ENCODE measurements at places on chromosomes 5 and 9.

DNA sequence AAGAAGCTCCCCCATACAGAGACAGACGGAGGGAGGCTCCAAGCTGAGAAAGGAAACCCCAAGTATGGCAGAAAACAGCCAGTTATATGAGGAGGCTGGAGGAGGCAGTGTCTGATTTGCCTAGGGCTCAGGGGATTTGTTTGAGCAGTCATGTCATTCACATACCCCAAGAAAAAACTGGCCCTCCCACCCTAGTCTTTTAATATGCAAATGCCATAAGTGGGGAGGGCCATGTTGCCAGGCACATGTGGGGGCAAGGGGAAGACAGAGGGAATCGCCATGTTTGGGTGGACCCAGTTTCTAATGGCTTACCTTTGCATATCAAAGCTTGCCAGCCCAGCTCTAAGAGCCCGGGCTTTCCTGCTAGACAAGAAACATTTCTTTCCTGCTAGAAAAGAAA lies 1163.8 kb downstream of the TAF11L14 start:
- DNase-seq, result no peak

DNA sequence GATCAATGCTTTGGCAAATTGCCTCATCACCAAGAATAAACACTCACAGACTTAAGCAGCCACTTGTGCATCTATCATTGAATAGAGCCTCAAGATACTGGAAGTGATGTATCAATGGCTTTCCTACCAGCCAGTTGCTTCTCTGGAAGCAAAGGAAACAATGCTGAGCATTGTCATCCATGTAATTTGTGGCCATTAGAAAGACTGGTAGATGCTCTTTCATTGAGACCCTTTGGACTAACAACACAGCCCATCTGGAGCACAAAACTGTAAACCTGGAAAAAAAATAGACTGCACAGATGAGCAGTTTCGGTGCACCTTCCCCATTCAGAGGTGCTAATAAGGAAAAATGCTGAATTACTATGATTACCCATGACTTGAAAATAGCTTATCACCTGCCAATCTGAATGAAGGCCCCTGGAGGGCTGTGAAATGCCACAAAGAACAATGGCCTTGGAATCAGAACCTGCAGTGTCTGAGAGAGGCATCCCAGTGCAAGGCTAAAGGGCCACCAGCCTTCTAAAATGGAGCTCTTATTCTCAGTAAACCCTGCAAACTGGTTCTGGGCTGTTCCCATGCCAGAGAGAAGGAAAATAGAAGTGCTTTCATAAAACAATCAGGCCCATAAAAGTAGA lies 127.5 kb downstream of the RFK start:
- DNase-seq, result no peak

- DNase-seq, result no peak
Measured at GRCh38 chr5:173454736-173455598, 126.8 kb upstream of the STC2 start.

- DNase-seq, result no peak
Measured at GRCh38 chr5:178058321-178059012, 54.9 kb upstream of the N4BP3 start.

DNA sequence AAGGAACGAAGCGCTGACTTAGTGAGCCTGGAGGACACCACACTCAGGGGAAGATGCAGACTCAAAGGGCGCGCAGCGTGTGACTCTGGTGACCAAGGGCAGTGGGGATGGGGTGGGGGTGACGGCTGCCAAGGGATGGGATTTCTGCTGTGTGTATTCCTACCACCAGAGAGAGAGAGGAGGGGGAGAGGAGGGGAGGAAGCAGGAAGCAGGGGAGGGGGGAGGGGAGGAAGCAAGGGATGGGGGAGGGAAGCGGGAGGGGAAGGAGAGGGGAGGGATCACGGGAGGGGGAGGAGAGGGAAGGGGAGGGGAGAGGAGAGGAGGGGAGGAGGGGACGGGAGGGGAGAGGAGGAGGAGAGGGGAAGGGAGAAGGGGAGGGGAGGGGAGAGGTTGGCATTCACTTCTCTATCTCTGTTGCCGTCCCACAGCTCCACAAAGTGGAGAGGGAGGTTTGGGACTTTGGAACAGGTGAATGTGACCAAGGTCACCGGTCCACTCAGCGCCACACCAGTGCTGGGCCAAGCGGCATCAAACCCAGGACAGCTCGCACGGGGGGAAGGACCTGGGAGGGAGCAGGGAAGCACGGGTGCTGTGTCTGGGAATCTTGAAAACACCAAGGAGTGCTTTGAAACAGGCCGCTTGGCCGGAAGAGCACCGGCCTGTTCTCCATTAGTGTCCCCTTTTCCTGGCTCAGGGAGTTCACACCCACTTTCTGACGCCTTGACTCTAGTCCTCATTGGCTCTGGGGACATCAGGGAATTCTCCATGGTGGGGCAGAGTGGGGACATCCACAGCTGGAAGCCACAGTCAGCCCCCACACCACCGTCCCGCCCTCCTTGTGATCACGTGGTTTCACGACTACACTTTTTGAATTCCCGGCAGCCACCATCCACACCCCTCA lies 77.4 kb downstream of the VAV2 start:
- DNase-seq, result no peak

DNA sequence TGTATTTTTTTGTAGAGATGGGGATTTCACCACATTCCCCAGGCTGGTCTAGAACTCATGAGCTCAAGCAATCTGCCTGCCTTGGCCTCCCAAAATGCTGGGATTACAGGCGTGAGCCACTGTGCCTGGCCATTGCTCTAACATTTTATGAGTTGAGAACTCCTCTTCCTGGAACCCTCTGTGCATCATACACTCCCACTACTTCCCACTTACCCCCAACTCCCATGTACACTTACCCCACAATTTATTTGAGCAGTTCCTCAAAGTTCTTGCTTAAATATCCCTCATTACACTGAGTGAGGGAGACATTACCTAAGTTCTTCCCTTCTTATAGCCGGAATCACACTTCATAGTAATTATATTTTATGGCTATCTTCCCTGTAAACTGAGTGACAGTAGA lies 42.9 kb upstream of the GALNT10 start:
- DNase-seq, result no peak

All from stimulated activated CD4-positive, alpha-beta T cell treated with anti-CD3 and anti-CD28 coated beads, Interleukin-2, amount 100 ng/mL, for 48 hours (primary cell).